ENCODE measurements at places on chromosomes 2 and 18.

DNA sequence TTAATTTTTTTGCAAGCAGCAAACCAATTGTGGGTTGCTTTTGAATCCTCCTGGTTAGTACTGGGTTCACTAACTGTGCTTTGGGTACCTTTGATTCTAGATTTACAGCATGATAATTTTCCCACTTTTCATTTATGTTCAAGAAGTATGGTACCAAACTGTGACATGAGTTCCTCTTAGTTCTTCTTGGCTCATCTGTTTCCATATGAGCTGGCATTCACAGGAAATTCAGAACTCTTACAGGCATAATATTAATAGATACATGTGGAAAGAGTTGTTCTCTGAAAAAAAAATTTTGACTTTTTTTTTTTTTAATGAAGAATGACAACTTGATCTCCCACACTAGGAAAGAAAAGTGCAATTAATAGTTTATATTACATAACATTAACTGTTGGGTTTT is 59.4 kb downstream of the FMNL2 start:
- DNase-seq: no peak

- no peak for DNase-seq
Observed at GRCh38 chr2:224925810-224926100, 116.5 kb downstream of the DOCK10 start.

GRCh38 chr2:149049142-149049541 is 10.6 kb downstream of the LYPD6B start:
- no peak for DNase-seq

GRCh38 chr2:78992451-78992806 is 33.1 kb upstream of the REG3G start:
- no peak for DNase-seq

DNA sequence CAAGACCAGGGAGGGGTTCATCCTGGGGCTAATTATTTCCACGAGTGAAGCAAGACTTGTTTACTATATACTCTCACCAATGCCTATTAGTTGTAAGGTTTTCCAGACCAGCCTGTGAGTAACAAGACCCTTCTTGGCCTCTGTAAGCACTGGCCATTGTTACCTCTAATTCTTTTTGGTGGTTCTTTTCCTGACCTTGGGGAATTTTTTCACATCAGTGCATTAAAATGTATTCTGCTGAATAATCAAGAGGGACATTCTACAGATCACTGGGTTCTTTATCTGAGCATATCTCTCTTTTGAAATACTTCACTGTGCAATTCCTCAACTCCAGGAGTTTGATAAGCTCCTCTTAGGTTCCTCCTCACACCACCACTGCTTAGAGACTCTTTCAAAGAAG is 909.9 kb upstream of the ACVR2A start:
- DNase-seq: no peak

DNA sequence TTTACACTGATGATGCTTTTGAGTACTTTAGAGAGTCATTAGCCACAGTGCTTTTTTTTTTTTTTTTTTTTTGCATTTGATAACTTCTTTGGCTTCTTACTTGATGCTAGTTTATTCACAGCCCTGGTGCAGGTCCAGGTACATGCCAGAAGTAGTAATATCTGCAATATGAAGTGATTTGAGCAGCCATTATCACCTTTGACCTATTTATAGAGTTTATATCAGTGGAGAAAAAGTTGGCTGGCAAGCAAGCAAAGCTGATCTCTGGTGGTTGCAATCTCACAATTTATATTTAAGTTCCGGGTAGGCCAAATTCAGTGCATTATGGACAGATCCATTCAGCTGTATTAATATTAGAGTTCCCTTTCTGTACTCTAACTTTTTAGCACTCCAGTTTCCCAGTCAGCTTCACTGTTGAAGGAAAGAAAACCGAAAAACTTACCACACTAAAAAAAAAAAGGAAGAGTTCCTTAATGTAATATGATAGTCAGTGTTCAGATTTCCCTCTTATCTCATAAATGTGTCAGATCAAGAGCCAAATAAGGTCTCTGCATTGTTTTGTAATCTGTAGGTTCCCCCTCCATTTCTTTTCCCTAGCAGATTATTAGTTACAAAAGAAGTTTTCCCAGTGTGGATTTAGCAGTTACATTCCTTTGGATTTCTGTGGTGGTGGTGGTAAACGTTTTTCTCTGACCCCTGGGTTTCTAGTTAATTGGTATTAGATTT is 78.6 kb downstream of the HAUS1 start:
- DNase-seq: no peak

DNA sequence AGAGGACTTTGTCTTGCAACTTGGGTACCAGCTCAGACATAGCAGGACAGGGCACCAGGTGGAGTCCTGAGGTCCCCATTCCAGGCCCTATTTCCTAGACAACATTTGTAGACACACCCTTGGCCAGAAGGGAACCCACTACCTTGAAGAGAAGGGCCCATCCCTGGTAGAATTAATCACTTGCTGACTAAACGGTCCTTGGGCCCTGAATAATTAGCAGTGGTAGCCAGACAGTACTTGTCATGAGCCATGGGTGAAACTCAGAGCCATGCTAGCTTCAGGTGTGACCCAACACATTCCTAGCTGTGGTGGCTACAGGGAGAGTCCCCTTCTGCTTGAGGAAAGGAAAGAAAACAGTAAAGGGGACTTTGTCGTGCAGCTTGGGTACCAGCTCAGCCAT is 28.5 kb upstream of the ACTR2 start:
- no peak for DNase-seq

DNA sequence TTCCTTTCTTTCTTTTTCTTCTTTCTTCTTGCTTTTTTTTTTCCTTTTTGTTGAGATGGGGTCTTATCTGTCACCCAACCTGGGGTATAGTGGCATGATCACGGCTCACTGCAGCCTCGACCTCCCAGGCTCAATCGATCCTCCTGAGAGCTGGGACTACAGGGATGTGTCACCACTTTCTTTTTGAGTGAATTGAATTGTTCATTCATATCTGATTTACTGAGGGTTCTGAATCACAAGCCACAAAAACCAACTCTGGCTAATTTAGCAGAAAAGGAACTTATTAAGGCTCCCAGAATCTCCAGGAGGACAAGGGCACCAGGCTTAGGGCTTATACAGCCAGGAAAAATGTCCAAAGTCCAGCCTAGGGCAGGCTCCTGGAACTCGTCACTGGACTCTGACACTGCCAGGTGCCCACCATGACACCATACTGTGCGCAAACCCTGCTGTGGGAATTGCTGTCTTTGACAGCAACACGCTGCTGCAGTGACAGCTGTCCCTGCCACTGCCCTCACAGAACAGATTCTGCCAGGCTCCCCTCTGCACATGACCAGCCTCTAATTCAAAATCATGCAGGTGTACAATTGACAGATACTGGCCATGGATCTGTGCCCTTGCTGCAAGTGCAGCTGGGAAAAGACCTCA is 42.9 kb upstream of the EML6 start:
- no peak for DNase-seq

DNA sequence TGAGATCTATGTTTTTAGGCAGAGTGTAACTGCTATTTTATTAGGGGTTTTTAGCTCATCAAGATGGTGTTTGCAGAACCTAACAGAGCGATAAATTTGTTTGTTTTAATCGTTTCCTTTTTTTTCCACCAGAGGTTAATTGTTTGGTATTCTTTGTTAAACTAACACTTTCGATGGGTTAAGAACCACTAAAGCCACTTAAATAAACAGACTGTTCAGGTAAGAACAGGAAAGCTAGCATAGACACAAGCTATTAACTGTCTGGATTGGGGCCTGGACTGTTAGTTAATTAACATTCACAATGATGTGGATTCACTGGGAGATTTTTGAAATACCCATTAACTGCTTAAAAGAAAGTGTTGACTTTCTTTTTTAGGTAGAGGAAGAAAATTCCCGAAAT is 209.0 kb upstream of the COPS8 start:
- no peak for DNase-seq

DNA sequence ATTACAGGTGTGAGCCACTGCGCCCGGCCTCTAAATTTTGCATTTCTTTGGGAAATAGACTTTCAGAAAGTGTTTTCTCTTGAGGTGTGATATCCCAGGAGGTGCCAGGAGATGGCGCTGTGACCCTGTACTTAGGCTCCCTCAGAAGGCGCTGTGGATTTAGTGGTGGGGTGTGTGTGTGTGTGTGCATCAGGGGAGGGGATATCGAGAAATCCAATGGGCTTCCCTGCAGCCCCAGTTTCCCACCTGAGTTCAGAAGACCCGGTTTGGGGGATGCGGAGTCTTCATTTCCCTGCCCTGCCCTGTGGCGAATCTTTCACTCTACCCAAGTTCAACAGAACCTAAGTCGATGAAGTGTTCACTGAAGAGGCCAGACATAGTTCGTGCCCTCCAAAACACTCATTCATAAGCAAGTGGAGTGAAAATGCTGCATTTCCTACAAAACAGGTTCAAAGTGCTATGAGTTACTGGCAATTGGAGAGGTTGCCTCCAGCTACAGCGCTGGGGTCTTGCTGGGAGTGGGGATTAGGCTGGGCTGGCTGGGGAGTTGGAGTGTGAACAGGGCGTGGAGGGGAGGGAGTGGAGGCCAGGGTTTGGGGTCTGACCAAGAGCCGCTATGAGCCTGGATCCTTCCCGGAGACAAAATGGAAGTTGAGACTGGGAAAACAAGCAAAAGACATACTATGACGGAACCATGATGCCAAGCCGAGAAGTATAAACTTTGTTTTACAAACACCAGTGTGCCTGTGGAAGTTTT is 6.5 kb upstream of the WNT6 start:
- peak; percentile 56 for DNase-seq

- DNase-seq: no peak
Observed at GRCh38 chr2:191544461-191545062, 133.4 kb upstream of the NABP1 start.

DNA sequence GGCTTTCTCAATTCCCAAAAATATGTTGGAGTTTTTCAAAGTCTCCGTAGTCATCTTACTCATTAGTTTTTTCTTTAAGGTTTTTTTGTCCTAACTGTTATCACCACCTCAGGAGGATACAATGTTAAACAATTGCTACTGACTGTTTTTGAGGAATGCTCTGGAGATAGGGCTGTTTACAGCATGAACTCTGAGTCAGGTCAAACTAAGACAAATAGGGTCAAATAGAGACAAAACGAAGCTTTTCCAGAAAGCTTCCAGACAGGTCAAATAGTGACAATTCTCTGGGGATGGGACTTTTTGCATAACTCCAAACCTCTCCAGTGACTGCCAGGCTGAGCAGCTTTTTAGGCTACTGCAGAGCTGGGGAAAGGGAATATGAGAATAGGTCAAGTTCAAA is 15.2 kb upstream of the DIPK1C start:
- no peak for DNase-seq

DNA sequence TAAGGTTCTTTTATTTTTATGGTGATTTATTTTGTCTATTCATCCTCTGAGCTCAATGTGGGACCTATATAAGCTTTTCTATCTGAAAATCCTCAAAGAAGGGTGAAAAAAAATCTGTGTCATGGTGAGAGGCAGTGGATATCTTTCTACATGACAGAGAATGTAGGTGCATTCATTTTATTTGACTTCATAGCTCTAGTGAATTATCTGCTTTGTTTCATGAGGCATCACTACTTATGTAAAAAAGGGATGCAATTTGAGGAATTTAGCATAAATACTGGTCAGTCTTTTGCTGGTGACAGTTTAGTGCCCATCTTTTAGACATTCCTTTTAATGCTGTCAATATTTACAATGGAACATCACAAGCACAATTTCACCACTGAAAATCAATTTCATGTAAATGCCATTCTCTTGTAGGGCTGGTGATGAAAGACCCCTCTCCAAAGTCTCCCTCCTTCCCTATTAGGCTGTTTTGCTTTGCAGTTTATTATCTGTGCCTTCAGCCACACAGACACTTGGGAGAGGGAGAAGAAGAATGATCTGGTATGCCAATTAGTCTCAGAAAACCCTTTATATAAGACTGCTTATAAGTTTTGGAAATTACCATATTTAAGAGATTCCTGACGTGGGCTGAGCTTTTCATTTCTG is 148.3 kb upstream of the NXPH2 start:
- DNase-seq: no peak

DNA sequence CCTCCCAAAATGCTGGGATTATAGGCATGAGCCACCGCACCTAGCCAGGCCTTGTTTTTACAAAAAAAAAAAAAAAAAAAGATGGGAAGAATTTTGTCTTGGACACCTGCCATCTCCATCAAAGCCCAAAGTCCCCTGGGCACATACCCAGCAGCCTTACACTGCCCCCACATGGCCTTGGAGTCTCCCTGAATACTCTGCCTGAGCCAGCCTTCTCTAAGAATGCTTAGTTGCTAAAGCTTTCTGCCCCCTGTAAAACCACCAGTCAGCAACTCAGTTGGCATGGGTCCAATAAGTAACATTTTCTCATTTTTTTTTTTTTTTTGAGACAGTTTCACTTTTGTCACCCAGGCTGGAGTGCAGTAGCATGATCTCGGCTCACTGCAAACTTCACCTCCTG is 40.6 kb downstream of the SPC25 start:
- no peak for DNase-seq

GRCh38 chr18:78603102-78603983 is 376.3 kb upstream of the SALL3 start:
- no peak for DNase-seq

DNA sequence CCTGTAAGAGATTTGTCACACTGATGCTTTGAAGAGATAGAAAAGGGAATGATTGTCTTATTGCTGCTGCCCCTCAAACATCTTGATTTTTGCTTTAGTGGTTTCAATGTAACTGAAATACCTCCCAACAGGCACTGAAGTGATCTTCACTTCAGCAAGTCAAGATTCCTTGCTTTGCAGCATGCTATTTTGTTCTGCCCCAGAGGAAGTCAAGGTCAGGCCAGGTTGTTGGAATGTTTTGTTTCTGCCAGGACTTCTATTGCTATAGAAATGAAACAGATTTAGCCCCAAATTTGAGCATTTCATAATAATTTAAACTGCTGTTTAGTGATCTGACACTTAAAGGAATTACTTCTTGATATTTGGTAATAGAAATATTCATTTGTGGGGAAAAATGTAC is 277.6 kb downstream of the ZNF804A start:
- DNase-seq: no peak

- DNase-seq: no peak
Observed at GRCh38 chr18:45084206-45084605, 403.5 kb downstream of the SETBP1 start.

DNA sequence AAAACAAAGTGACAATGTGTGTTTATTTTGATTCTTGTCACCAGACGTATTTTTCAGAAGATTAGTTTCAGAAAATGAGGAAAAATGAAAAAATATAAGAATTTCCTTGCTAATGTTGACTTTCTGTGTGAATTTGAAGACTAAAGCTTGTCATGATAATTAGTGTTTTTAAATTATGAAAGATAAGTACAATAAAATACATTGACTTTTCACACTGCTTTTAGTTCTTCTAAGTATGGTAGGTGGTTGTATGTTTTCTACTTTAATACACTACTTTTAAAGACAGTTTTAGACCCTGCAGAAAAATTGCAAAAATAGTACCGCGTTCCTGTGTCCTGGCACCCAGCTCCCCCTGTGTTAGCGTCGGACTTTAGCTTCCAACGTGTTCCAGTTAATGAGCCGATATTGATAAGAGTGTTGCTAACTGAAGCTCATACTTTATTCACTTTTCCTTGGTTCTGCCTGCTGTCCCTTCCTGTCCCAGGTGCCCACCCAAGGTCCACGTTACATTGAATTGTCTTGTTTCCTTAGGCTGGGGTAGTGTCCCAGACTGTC is 695 bp downstream of the RBFA start:
- no peak for DNase-seq

DNA sequence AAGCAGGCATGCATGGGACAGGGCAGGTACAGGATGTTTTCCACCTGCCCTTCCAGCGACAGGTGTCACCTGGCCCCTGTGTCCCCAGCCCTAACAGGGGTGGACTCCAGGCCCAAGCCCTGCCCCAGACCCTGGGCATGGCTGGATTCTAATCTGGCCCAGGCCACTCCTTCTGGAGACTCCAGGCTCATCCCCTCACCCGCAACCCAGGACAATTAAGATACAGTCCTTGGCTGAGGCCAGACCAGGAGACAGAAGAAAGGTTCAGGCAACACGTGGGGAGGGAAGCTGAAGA is 9.5 kb downstream of the BIN1 start:
- DNase-seq: no peak
